Ovary (tissue), 10 donors: ENCODE measurements at places on chromosomes 3 and 15. TPM values are rescaled to one million over a fixed set of nuclear protein-coding genes. Genes with fewer than 3 reads are reported as not detected.

GRCh38 chr3:22704166-22704565 is 499.0 kb upstream of the UBE2E2 start:
- DNase-seq, result no peak

Gene OIP5
- total RNA-seq, result 0.52 TPM

DNA sequence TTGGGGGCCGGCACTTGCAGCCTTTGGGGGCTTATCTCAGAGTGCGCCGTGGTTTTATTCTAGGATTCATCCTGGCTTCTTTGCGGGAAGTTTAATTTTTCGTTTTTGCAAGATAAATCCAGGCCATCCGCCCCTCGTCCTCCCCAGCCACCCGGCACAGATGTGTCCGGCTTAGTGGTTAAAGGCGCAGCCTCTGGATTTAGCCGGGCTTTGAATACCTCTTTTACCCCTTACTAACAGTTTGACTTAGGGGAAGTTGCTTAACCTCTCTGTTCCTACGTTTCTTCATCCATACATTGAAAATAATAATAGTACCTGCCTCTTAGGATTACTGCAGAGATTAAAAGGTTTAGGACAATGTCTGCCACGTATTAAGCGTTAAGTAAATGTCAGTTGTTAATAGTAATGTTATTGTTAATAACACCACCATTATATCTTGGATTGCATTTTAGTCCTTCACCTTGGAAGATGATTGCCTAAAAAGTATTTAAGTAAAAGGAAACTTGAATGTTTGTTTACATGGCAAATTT is 714 bp downstream of the ECT2 start:
- DNase-seq, result no peak

- DNase-seq, result no peak
Measured at GRCh38 chr3:169104972-169105371, 558.5 kb downstream of the MECOM start.

Gene SLC28A1
- total RNA-seq, result 0.10 TPM

DNA sequence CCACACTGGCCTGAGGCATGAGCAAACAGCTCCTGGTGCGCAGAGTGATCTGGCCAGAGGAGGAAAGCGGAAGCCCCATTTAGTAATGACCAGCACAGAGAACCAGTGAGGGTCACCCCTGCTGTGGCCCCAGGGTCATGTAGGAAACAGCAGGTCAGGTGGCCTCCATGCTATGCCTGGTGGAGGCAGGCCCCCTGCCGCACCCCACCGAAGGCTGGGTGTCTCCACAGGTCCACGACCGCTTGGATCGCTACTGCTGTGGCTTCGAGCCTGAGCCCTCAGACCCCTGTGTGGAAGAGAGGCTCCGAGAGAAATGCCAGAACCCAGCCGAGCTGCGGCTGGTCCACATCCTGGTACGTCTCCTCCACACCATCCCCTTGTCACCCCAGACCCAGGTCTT is 52.6 kb downstream of the POMGNT2 start:
- DNase-seq, result no peak

Gene ITPKA
- total RNA-seq, result 0.51 TPM

DNA sequence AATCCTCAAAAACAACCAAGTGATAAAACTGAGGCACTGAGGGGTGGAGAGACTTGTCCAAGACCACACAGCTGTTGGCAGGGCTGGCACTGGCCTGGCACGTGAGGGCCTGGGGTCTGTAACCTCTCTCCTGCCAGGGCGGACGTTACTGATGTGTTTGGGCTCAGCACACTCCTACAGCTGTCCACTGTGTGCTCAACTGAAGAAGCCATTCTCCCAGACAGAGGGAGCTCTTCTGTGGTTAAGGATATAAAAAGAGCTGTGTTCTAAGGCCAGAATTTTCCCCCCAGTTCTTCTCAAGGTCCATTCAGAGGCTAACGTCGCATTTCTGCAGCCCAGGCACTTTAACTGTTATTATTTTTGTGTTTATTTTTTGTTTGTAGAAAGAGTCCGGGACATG is 429.0 kb upstream of the ATP11B start:
- DNase-seq, result no peak

DNA sequence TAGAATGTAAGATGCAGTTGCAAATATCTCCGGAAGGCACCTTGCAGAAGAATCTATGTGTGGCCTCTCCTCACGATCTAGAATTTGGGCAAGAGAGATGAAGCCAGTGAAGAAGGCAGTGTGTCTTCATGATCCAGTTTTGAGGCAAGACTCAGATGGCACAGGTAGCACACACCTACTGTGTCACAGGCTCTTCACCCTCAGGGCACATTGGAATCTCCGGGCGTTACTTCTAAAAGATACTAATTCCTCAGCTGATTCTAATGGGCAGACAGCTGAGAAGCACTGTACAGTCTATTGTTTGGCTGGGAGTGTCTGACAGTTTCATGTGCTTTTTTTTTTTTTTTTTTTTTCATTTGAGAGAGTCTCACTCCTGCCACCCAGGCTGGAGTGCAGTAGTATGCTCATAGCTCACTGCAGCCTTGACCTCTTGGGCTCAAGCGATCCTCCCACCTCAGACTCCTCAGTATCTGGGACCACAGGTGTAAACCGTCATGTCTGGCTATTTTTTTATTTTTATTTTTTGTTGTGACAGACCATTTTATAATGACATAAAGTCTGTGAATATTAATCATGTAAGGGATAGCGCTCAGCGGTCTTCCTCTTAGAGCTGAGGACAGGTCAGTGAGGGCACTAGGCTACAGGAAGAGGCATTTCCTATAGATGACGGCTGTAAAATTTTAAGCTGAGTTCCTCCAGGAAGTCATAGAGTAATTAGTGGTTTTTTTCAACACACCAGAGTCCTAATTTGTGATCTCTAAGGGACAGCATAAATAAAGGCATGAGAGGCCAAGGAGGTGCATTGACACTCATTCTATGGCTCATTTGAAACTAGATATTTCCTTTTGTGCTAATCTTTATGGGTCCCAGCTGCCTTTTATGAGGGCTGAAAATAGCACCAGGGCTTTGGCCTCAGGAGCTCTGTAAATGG is 4.0 kb downstream of the C3orf52 start:
- no peak for DNase-seq

Gene SLC35G2
- total RNA-seq, result 5.6 TPM

- no peak for DNase-seq
Measured at GRCh38 chr3:107819656-107820055, 271.2 kb downstream of the CD47 start.

DNA sequence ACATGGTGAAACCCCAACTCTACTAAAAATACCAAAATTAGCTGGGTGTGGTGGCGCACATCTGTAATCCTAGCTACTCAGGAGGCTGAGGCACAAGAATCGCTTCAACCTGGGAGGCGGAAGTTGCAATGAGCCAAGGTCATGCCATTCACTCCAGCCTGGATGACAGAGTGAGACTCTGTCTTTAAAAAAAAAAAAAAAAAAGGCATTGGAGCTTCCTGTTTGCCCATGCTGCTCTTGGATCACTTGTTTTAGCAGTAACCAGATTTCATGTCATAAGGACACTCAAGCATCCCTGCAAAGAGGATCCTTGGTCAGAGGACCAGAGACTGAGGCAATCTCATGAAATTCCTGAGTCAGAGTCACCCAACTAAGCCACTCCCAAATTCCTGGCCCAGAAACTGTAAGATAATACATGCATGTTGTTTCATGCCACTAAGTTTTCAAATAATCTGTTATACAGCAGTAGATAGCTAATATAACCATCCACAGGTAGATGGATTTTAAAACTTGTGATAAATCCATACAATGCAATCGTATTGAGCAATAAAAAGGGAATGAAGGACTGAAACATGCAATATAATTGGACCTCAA is 82.0 kb upstream of the XXYLT1 start:
- no peak for DNase-seq

- DNase-seq, result no peak
Measured at GRCh38 chr15:49810720-49811119, 189.9 kb downstream of the DTWD1 start.

Gene FGF12
- total RNA-seq, result 1.2 TPM

Gene HES1
- 116 TPM for total RNA-seq

- no peak for DNase-seq
Measured at GRCh38 chr15:96201696-96202095, 128.8 kb upstream of the NR2F2 start.

GRCh38 chr3:184196536-184196935 is 10.5 kb downstream of the ABCF3 start:
- peak; percentile 48 for DNase-seq

Gene SETD2
- 46.5 TPM for total RNA-seq

- no peak for DNase-seq
Measured at GRCh38 chr3:125048282-125048681, 7.5 kb downstream of the HEG1 start.

- no peak for DNase-seq
Measured at GRCh38 chr3:138440596-138440995, 6.2 kb downstream of the ESYT3 start.

DNA sequence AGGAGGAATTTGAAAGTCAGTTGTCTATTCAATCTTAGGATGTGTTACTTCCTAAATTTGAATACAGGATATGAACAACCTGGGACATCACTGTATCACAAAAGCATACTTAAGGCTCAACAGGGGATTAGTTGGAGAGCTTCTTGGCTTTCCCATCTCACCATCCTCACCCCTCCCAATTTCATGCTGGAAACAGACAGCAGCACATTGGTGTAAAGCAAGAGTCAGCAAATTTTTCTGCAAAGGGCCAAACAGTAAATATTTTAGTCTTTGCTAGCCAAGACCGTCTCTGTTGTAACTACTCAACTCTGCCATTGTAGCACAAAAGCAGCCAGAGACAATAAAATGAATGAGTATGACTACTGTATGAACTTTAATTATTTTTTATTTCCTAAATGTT is 94.9 kb downstream of the ERC2 start:
- no peak for DNase-seq

Gene RTP1
- total RNA-seq, result 0.08 TPM

Gene ADAMTS9
- 88.8 TPM for total RNA-seq

Gene PLA1A
- total RNA-seq, result 1.5 TPM

DNA sequence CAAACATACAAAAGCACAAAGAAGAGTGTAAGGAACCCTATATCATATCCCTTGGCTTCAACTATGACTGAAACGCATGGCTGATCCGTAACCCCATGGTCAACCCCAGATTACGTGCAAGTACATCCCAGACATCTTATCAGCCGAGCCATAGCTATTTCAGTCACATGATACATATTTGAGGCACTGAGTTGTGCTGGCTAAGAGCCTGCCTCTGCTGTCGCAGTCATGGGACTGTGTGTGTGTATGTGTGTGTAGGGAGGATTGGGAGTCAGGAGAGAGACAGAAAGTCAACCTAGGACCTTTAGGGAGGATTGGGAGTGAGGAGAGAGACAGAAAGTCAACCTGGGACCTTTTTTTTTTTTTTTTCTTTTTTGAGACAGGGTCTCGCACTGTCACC is 8.4 kb downstream of the ST6GAL1 start:
- no peak for DNase-seq

Gene SAMD7
- total RNA-seq, result not detected

GRCh38 chr15:80191198-80191597 is 38.4 kb downstream of the FAH start:
- no peak for DNase-seq

GRCh38 chr3:127170814-127171213 is 22.1 kb upstream of the PRR23E start:
- no peak for DNase-seq

- DNase-seq, result no peak
Measured at GRCh38 chr15:88693191-88693590, 54.4 kb downstream of the ISG20 start.

GRCh38 chr3:31999907-32000439 is 18.4 kb downstream of the ZNF860 start:
- DNase-seq, result no peak

- no peak for DNase-seq
Measured at GRCh38 chr15:90862964-90863778, 5.2 kb upstream of the FURIN start.

- DNase-seq, result no peak
Measured at GRCh38 chr15:51189669-51190385, 95.1 kb upstream of the TNFAIP8L3 start.

Gene VWA5B2
- 5.9 TPM for total RNA-seq

Gene KIF23
- total RNA-seq, result 2.6 TPM

Gene ARL13B
- 13.2 TPM for total RNA-seq

Gene CELF6
- total RNA-seq, result 8.5 TPM

Gene CSPG4
- 10.5 TPM for total RNA-seq

Gene MYH15
- not detected for total RNA-seq

- DNase-seq, result no peak
Measured at GRCh38 chr3:6172871-6173642, 687.9 kb upstream of the GRM7 start.

GRCh38 chr3:140247775-140248174 is 312.8 kb downstream of the CLSTN2 start:
- no peak for DNase-seq
